ENCODE measurements at places on chromosomes 4 and X. TPM values are rescaled to one million over a fixed set of nuclear protein-coding genes. Genes with fewer than 3 reads are reported as not detected.
A peak's percentile ranks its signal among the peaks of the same experiment; 100 is the strongest.

- DNase-seq, result peak; percentile 77
These were observed 4.2 kb downstream of the MID1 start for GRCh38 chrX:10615931-10616774.

DNA sequence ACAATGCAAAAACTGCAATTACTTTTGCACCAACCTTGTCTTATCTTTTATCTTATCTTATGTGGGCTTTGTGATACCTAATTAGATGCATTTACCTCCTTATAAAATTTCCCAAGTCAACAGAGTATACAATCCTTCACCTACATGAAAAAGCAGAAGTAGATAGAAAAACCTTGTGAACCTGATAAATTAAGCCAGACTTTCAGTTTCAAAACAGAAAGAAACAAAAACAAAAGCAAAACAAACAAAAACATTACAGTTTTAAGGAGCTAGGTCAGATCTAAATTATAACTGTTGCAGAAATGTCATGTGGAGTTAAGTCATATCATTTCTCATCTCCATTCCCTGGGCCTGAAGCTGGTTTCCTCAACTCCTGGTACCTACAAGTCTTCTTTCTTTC lies 24.9 kb upstream of the CXXC4 start:
- no peak for DNase-seq

DNA sequence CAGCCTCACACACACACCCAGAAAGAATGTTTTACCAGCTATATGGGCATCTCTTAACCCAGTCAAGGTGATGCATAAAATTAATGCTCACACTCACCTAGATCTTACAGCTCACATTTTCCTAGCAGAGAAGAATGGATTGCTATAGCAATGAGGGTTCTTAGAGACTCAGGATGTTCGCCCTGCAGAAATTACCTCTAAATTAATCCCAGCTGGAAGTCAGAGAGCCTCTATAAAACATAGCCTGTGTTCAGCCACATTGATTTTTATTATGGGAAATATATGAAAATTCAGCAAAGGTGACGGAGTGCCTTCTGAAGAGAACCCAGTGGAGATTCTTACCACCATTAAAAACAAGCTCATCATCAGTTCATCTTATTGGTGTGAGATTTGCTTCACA lies 528.3 kb upstream of the ZFP42 start:
- no peak for DNase-seq

GRCh38 chrX:35665311-35665710 lies 132.8 kb upstream of the MAGEB16 start:
- no peak for DNase-seq

Gene SMARCA1
- not detected for total RNA-seq

- DNase-seq, result peak; percentile 29
These were observed 35.5 kb upstream of the SMAD1 start for GRCh38 chr4:145446184-145446583.

- DNase-seq, result no peak
These were observed 49.7 kb upstream of the TMEM164 start for GRCh38 chrX:109952985-109953905.

DNA sequence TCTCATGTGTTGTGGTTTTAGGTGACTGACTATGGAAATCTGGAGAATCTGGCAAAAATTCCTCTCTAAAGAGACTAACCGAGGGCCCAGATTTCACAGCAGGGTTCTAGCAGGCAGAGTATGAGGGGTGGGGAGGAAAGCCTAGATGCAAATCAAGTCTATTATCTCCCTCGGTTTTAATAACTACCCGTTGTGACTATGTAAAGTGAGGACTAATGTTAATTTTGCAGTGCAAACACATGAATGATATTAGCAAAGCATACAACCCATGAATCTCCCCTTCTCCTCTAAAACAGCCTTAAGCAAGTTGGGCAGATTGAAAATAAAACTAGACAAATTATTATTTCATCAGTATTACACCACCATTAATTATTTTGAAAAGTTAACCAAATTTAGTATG lies 131.4 kb downstream of the SLITRK2 start:
- DNase-seq, result no peak

- peak; percentile 78 for DNase-seq
These were observed 23.9 kb downstream of the STIM2 start for GRCh38 chr4:26884486-26884988.

Gene IL1RAPL2
- not detected for total RNA-seq

GRCh38 chr4:7421356-7422150 lies 13.2 kb downstream of the PSAPL1 start:
- no peak for DNase-seq

GRCh38 chrX:141936080-141936479 lies 32.4 kb downstream of the MAGEC1 start:
- DNase-seq, result no peak

DNA sequence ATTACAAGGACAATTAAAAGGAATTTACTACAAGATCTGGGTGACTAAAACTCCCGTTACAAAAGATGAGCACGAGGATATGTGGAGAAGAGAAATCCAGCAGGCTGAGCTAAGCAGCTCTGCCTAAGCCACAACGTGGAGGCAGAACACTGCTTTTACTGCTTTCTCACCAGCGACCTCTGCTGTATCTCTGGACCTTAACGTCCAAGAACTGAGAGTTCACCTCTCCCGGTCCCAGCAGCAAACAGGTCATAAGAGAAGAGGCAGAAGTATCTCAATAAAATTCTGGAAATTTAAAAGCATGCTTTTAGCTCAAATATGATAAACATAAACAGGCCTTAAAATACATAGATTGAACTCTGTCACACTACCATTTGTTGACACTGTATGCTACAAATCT lies 81.0 kb downstream of the ADGRA3 start:
- peak; percentile 75 for DNase-seq

- DNase-seq, result no peak
These were observed 43.9 kb downstream of the LUZP4 start for GRCh38 chrX:115333446-115333845.

Gene NXF3
- not detected for total RNA-seq

Gene RASL11B
- not detected for total RNA-seq

- DNase-seq, result no peak
These were observed 78.0 kb upstream of the STX18 start for GRCh38 chr4:4619821-4620220.

GRCh38 chr4:112075129-112075753 lies 70.0 kb upstream of the FAM241A start:
- DNase-seq, result peak; percentile 83

Gene SLC10A6
- not detected for total RNA-seq

Gene MAGEA2B
- not detected for total RNA-seq

Gene YIPF6
- 4.0 TPM for total RNA-seq

Data from Karpas-422 (cell line).